ENCODE measurements at places on chromosomes 6 and 20.

DNA sequence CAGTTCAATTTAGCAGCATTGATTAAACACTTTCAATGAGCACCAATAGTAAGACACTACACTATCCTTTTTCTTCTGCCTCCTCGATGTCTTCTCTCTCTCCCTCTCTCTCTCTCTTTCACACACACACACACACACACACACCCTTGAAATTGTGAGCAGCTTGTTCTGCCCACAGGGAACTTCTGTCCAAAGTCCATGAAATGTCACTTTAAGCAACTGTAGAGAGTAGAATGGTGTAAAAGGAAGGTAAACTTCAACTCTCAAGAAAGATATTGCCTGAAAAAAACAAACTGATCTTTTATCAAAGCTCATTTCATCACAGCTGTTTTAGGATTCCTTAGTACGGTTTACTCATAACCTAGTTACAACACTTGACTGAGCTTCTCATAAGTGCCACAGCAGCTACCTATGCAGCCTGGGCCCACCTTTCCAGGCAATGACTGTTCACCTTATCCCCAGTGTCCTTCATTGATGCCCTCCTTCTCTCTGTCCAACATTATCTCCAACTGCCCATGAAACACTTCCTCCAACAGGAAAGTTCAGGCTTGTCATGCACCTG, 107.0 kb downstream of the TNFRSF21 start:
- DNase-seq: no peak

- DNase-seq: no peak
Measured at GRCh38 chr6:6984585-6985366, 123.0 kb upstream of the RREB1 start.

GRCh38 chr20:32655903-32656512, 17.7 kb downstream of the C20orf203 start:
- DNase-seq: no peak

DNA sequence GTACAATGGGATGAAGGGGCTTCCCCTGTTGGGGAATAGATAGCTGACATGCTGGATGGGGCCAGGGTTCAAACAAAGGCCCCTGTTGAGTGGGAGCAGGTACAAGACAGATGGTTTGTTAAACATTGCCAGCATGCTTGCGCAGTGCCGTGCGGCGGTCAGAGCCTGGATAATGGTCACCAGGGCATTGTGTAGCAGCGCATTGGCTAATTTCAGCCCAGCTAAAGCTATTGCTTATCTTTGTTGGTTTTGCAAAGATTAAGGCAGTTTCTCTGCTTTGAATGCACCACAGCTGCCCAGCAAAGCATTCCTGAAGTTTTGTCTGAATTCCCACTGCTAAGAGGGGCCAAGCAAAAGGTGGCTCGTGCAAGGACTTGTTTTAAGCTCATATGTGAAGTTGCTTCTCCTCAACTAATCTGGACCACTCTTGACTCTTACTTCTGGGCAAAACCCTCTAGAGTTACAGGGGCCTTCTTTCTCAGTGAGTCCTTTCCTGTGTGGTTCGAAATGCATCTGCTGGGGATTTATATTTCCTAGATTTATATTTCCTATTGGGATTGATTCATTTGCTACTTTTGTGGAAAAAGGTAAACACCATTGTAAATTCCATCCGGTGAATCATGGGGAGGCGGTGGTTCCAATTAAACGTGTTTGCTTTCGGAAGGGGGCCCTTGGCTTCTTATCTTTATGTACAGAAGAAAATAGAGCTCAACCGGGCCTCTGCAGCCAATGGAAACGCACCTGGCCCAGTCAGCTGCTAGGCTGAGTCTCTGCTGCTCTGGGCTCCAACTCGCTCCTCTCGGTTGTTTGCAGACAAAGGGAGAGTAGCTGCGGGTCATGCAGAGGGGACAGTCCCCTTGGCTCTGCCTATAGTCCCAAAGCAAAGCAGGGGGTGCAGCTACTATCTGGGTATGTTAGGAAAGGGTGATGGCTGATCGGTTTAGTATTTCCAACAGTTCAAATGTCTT, 72.1 kb downstream of the FOXA2 start:
- peak; percentile 64 for DNase-seq

DNA sequence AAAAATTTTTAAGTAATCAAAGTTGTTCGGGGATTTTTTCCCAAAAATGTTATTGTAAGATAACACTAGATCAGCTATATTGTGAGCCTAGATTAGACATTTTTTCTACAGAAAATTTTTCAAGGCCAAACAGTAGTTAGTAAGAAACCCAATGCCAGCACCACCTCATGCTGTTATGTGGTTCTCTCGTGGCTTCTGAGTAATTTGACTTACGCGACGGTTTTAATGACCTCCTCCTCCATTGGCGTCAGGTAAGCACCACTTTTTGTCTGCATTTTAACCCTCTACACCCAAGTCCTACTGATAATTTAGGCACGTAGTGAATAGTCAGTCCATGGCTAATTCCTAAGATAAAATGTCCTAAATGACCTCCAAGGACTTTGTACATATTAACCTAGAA, 9.7 kb downstream of the RPS6KA2 start:
- DNase-seq: no peak

- no peak for DNase-seq
Measured at GRCh38 chr6:36318690-36319435, 17.8 kb downstream of the BNIP5 start.

GRCh38 chr20:21681234-21681921, 24.1 kb upstream of the PAX1 start:
- DNase-seq: no peak
